ENCODE measurements at places on chromosomes 2 and 18.

DNA sequence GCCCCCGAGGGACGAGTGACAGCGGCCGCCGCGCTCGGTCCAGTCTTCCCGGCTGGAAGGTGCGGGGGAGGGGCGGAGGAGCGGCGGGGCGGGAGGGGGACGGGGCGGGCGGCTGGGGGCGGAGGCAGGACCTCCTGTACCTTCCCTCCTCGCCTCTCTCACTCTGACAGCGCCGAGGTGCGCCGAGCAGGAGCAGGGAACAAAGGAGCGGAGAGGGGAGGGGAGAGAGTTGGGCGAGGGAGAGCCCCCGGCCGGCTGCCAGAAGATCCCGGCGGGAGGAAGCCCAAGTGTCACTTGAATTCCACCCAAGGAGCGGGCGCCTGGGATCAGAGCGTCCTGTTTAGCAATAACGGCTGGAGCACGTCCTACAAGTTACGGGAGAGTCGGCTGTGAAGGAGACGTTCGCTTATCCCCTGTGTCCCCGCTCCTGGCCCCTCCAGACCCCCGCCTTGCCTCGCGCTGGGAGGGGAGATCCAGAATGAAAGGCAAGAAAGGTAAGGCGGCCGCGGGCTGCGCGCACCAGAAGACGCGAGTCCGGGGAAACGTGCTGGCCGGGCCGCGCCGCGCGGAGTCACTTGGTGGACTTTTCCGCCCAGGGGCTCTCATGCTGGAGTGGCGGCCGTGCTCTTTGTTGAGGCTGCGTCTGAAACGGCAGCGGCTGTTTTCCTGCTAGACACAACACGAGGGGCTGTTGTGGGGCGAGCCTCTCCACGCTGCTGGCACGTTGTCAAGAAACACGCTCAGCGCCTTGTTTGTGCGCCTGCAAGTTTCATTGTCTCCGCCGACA lies at the start of gene TGIF1:
Gene TGIF1 (plus strand): TSS at position 161 of the 787 bp plus-strand sequence. CDS start 318 bp downstream, at position 479.
- DNase-seq, result peak; percentile 44

DNA sequence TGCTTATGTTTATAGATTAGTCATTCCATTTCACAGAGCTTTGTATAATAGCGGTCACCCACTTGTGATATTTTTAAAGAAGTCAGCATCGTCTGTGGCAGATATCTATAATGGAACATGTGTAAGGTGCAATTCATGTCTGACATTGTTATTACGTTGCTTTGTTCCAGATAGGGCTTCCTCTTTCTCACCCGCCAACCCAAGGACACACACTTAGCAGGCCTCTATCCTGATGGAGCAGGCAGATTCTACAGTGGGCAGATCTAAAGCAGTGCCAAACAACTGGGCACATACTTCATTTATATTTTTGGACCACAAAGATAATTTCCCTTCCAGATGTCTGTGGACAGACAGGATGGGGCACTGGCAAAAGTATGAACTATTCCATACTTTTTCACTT lies 573.1 kb downstream of the TDRD15 start:
- no peak for DNase-seq

GRCh38 chr2:210544831-210545230 lies 11.6 kb upstream of the CPS1 start:
- no peak for DNase-seq

DNA sequence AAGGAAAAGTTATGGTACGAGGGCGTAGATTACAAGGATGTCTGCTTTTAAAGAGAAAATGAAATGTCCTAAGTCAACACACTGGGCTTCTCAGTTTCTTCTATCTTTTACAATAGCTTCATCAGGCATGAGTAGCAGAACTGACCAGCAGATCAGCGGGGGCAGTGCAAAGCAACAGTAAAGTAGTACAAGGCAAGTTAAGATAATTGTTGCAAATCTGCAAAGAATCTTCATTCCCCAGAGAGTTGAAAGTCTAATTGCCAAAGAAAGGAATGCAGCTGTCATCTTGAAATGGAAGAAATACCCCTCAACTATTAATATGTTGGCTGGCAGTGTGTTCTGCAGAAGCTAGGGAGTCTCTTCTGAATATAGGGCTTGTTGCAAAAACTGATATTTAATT lies 60.2 kb upstream of the SLC39A10 start:
- no peak for DNase-seq

DNA sequence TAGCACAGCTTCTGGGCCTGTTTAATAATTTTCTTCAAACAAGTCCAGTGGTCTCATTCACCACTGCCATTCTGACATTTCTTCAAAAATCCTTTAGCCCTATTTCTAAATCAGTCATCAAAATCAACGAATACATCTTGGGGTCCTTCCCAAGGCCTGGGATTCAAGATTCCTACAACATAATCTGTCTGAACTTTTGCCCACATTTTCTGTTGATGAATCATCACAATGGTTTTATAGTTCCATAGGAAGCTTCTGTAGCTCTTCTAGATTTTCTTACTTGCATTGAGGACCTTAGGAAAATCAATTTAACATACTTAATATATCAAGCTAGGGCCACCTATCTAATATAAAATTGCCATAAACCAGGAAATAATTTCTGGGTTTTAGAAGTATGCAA lies 811.8 kb upstream of the ACVR2A start:
- DNase-seq, result no peak

- DNase-seq, result no peak
Measured at GRCh38 chr2:120787111-120787821, 51.6 kb downstream of the GLI2 start.

- DNase-seq, result peak; percentile 84
Measured at GRCh38 chr2:43426305-43427031, 169.4 kb downstream of the THADA start.

DNA sequence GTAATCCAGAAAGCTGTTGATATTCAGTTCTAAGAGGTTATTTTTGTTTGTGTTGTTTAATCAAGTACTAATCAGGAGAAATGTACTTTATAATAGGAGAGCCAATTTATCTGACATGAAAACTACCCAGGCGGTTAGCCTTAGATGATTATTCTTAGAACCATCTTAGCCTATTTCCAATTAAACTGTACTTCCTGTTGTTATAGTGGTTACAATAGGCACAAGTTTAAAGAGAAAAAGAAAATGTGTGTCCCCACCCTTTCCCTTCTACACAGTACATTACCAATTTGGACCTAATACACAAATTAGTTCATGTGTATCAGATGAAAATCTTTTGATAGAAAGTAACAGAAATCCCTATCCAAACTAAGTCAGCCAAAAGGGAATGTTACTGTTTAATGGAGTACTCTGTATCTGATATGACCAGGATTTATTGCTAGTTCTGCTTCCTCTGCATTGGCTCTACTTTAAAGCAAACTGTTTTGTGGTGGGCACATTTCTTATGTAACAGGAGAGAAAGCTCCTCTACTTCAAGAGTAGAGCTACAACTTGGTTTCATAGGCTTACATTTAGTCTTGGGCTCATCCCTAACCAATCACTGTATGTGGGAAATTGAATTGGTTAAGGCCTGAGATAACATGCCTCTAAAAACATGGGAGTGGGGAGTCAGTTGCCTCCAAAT lies 217.9 kb downstream of the UBE2E3 start:
- no peak for DNase-seq

DNA sequence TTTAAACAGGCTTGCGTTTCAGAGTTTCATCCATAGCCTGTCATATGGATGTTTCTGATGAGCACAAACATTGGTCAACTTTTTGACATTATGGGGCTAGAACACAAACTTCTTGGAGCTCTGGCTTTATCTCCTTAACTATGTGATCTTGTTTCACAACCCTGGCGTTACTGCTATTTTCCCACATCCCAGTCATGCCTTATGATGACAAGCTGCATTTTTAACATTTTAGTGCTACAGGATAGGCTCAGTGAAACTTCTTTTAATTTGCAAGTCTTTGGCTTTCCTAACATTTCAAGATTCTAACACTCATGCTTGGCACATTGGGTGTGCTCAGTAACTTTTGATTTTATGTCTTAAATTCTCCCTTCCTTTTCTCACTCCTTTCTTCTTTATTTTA lies 21.0 kb upstream of the PDE1A start:
- DNase-seq, result no peak

- no peak for DNase-seq
Measured at GRCh38 chr2:236782938-236783337, 213.3 kb downstream of the ACKR3 start.

DNA sequence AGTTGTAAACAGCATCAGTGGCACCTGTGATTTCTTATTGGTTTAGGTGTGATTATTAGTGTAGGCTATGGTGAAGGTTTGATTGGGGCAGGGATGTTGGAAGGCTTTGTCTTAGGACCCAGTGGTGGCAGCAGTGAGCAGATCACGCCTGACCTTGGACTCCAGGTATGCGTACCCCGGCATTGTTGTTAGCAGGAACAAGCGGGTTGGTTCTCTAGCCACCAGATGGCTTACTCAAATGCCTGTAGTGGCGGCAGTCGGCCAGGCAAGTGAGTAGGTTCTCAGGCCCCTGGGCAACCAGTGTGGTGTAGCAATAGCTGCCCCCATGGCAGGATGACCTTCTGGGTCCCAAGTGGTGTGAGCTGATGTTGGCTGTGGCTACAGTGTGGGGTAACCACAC lies 558.3 kb downstream of the KCNJ3 start:
- no peak for DNase-seq

DNA sequence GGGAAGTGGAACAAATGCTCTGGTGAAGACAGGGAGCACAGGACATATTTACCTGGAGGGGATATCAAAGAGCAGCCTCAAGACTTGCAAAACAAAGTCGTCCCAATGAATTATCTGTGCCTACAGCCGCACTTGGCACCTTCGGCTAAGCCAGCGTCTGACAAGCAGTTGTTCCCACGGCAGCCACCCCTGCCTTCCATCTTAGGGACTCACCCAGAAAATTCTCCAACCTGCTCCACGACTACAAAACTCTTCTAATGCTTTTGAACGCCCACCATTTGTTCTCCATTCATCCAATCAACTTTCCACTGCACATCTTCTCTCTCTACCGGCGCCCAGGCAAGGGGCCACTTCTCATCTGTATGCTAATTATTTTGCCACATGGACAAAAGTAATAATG lies 7.0 kb downstream of the MYT1L start:
- DNase-seq, result no peak

DNA sequence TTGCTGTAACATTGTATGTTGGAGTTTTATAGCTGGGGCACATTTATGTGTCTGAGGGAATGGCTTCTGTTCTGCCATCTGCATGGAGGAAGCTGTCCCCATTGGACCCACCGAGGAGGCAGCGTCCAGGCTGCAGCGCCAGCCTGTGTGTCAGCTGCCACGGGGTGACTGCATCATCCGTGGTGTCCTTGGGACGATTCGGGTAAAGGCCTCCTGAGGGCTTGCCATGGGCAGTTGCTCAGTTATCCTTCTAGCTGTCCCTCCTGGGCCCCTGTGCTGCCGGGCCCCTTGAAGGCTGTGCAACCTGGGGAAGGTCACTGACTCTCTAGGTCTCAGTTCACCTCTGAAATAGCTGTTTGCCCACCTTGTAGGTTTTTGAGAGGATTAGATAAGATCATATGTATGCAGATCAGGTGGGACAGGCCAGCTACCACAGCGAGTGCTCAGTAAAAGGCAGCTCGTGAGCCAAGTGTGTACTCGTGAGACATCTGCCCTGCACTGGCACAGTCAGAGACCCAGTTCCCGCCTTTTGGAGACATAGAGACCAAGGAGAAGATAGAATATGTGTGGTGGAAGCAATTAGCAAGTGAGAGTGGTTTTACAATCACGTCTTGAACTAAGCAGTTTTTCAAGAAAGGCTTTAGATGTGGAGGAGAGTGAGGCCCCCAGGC lies 10.6 kb downstream of the LDLRAD4 start:
- DNase-seq, result no peak

GRCh38 chr2:118089139-118089800 lies 999 bp downstream of the INSIG2 start:
- DNase-seq, result peak; percentile 30

- DNase-seq, result no peak
Measured at GRCh38 chr2:177413703-177414102, 21.1 kb downstream of the AGPS start.

- no peak for DNase-seq
Measured at GRCh38 chr2:22703286-22703920, 681.6 kb upstream of the KLHL29 start.

GRCh38 chr18:40957533-40958070 lies 997.4 kb upstream of the PIK3C3 start:
- DNase-seq, result no peak

DNA sequence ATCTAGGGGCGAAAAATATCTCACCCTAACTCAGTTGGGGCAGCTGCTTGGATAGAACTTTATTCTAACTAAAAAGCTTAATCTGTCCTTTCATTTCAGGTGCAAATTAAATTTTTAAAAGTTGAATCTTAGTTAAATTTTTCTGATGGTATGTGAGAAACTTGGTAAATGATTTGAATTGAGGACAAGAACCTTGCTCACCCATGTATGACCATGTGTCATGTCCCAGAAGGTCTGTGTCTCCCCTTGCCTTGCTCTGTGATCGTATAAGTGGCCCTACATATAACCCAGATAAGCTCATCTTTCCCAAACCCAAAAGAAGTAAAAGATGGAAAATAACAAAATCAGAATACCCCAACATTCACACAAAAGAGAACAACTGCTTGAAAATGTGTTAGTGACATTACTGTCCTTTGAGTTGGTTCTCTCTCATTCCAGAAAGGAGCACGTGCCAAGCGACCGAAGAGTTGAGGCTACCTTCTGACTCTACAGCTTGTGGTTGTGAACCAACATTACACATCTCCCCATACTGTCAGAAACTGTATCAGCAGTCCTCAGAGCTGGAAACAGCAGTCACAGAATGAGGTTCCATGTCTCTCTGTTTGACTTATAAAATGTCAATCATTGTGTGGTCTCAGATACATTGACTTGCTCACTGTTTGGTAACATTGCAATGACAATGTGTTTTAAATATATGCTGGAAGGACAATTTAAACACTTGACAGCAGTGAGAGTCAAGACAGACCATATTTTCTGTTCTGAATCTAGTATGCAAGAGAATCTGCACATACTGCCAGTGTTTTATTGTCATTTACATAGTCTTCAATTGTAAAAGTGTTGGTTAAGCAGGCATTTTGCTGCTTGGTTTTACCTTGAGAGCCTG lies 46.3 kb upstream of the TANK start:
- DNase-seq, result no peak

- no peak for DNase-seq
Measured at GRCh38 chr2:27854229-27854862, 35.8 kb downstream of the RBKS start.

DNA sequence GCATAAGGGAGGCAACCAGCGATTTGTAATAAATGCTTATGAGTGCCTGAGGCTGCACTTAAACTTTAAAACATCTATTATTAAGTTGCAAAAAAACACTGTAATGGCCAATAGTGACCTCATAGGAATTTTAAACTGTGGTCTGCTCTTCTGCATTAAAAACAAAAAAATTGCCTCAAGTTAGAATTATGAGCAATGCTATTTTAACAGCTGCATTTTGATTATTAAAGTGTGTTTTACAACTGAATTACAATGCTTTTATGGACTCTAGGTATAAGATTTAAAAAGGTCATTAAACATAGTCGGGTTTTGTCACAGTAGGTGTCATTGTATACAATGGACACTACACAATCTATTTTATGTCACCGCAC lies 528.7 kb upstream of the FANCL start:
- no peak for DNase-seq

GRCh38 chr2:203636588-203637470 lies 69.6 kb upstream of the CD28 start:
- DNase-seq, result no peak
